ENCODE measurements at places on chromosomes 6 and 20.

GRCh38 chr20:24305371-24305770, 164.1 kb upstream of the SYNDIG1 start:
- DNase-seq: no peak

DNA sequence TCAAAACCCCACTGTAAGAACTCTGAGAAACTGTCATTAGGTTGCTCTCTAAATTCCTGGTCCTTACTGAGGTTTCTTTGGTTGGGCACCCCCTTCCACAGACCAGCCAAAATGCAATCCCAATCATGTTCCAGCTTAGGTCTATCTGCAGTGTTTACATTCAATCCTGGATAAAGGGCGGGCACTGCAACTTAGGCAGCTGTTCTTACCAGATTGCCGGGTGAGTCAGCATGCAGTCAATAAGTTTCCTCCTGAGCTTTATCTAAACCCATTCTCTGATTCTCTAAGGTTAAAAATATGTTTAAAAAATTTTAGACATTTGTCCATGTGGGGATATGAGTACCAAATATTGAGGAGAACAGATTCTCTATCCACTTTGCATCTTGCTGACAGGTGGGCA, 197.8 kb downstream of the HAO1 start:
- peak; percentile 64 for DNase-seq

- no peak for DNase-seq
Observed at GRCh38 chr6:53710788-53711187, 45.2 kb upstream of the KLHL31 start.

- DNase-seq: peak; percentile 78
Observed at GRCh38 chr20:49132995-49133478, 55.1 kb downstream of the STAU1 start.

- DNase-seq: no peak
Observed at GRCh38 chr6:119034827-119035458, 43.5 kb downstream of the FAM184A start.

DNA sequence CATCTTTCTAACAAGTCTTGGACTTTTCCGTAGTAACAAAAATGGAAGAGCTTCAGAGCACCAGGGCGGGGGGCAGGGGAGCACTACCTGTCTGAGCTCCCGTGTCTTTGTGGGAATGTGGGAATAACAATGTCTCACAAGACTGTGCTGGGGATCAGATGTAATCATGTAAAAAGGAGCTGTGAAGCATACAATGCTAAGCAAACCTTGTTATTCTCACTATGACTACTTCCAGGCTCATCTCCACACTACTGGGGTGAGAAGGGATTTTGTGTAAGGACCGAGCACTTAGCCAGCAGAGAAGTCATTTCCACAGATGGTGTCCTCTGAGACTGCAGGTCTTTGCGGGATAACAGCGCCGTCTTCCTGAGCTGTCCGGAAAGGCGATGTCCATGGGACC, 27.1 kb downstream of the PRR18 start:
- DNase-seq: no peak

DNA sequence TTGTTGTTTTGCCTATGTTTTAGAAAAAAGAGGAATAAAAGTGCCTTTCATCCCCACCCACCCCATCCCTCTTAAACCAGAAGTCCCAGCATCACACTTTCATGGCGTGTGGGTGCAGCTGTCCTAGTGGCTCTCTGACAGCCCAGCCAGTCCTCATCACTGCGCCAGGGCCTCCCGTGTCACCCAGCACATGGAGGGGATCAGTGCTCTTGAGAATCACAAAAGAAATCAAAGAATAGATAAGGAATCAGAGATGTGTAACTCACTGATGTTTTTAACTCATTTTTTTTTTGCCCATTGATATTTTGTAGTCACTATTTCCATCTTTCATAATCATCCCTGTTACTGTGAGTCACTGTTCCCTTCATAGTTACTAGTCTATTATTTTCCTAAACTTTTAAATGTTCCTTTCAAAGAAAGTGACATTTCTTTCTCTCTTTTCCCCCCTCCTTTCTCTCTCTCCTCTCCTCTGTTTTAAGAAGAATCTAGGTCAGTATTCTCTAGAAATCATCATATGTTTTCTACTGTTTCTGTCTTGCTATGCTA, 78.6 kb downstream of the AIG1 start:
- no peak for DNase-seq

GRCh38 chr6:137043710-137044365, 927 bp downstream of the IL20RA start:
- peak; percentile 46 for DNase-seq

DNA sequence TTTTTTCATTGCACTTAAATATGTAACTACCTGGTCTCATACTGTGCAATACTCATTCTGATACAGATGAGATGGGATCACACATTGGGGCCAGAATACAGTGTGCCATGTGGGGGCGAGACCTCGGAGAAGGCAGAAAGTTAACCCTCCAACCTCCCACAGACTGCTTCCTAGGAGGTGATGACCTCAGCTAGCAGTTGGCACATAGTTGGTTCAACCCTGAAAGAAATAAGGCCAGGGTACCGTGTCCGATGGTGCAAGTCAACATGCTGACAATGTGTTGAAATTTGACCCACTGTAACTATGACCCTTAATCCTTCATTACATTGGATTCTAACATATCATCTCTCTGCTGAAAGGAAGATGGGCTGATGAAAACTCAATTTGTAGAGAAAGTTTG, 61.9 kb downstream of the GJA10 start:
- no peak for DNase-seq

- DNase-seq: peak; percentile 70
Observed at GRCh38 chr20:49276161-49276960, 1.5 kb downstream of the ZNFX1 start.

DNA sequence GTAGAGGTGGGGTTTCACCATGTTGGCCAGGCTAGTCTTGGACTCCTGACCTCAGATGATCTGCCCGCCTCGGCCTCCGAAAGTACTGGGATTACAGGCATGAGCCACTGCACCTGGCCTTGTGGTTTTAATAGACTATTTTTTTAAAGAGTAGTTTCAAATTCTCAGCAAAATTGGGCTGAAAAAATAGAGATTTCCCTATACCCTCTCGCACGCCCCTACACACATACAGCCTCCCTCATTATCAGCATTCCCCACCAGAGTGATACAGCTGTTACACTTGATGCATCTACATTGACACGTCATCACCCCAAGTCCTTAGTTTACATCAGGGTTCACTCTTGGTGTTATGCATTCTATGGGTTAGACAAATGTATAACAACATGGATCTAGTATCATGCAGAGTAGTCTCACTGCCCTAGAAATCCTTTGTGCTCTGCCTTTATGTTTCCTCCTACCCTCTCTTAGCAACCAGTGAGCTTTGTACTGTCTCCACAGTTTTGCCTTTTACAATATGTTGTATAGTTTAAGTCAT, 103.6 kb downstream of the CDYL start:
- no peak for DNase-seq

DNA sequence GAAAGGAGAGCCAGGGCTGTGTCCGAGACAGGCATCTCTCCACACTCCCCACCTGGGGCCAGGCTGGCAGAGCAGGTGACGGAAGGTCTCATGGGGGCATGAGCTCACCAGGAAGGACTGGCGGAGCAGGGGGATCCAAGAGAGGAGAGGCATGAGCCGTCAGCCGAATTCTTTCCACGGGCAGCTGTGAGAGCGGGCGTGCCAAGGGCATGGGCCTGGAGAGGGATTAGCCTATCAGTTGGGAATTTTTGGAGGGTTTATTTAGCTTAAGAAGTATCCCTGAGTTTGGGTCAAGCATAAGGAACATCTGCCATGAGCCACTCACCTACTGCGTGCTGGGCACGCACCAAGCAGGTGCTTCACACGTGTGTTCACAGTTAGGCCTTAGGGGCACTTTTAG, 60.2 kb upstream of the ZNFX1 start:
- DNase-seq: no peak

DNA sequence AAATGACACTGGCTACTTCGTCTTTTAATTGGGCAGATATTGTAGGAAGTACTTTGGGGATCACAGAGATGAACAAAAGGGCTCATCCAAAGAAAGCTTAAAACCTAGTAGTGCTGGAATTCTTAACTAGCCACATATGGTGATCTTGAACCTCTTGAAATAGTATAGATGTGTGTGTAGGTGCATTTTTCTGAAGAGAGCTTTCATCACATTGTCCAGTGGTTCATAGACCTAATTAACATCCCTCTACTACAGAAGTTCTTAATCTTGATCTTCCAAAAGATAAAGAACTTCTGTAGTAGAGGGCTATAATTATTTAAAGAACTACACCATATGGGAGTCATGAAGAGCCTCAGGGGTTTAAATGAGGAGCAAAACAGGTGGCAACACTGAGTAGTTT, 2.3 kb upstream of the PRIM2 start:
- no peak for DNase-seq

DNA sequence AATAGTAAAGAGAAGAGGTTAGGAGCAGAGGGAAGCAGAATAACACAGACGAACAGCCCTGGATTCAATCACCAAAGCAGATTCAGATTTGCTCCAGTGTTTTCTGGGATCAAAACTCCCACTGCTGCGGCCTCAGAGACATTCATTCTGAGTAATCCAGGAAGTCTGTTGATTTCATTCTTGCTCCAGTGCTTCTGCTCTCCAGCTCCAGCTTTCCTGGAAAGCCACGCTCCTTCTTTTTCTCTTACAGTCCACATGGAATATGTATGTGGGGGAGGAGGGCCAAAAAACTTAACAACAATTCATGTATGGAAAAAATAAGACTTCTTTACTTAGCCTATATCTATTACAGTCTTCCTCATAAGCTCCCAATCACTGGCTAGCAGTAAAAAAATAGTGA, 26.4 kb upstream of the UST start:
- DNase-seq: peak; percentile 48

GRCh38 chr6:10411971-10412460, 2.9 kb downstream of the TFAP2A start:
- peak; percentile 46 for DNase-seq

DNA sequence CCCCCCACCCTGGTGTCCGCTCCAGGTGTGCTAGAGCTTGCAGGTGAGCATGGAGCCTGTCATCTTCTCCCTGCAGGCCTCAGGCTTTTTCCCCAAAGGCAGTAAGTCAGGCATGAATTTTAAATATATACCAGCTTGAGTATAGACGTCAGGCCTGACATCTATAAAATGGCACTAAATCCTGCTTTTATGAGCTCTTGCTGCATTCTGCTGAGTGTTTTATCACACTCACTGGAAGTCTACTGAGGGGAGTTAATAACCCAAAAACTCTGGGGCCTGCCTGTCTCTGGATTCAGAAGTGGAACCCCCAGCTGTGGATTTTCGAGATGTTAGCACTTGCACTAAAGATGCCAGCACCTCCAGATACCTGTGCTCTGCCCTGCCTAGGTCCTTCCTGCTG, 133.4 kb upstream of the TOP1 start:
- DNase-seq: no peak

GRCh38 chr6:34239893-34240292, 3.2 kb downstream of the HMGA1 start:
- no peak for DNase-seq

GRCh38 chr20:48521121-48521520, 306.7 kb downstream of the PREX1 start:
- no peak for DNase-seq

DNA sequence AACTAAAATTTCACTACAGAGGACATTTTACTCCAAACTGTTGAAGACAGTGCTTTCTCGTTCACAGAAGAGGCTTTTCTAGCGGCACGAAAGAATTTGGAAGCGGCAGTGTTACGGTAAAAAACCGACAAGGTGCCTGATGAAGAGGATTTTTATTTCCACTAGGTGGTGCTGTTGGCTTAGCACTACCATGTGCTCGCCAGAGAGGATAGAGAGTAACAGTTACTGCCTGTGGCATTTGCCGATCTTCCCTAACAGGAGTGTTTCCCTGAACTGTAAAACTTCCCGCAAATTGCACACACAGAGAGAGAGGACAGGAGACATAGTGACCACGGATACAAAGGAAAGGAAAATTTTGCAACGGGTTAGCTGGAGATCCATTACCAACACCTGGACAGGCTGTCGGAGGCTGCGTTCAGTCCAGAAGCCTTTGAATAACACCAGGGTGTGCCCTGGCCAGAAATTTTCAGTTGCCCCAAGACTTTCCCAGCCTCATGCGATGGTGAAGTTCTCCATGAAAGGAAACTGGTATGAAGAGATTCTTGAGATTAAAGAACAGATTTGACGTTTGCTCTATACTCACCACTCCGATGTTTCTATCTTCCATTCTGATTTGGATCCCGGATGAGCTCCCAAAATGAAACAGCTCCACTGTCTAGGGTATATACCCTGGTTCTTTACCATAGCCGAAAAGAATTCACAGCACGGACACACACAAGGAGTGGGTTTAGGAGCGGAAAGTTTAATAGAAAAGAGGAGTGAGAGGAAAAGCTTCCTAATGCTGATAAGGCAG, 48.1 kb downstream of the HLA-DPB1 start:
- peak; percentile 13 for DNase-seq

- DNase-seq: no peak
Observed at GRCh38 chr6:158255989-158256601, 56.2 kb upstream of the TULP4 start.

- DNase-seq: no peak
Observed at GRCh38 chr6:160388922-160389321, 40.7 kb downstream of the SLC22A3 start.

- DNase-seq: no peak
Observed at GRCh38 chr6:161455848-161456247, 182.0 kb upstream of the AGPAT4 start.

DNA sequence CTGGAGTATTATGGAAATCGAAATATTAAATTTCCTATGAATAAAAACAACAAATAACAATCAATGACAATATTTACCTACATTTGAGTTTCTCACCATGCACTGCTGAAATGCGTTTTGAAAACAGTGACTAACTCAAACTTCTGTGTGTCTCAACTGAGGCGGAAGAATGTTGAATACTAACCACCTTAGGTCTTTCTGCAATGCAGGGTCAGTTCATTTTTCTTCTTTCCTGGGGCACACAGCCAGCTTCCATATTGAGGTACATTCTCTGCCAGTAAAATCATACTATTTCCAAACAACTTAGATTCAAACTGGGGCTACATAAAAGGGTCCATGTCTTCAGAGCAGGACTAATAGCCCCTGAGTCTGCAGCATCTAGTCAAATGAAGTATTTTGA, 310.1 kb downstream of the UTRN start:
- peak; percentile 68 for DNase-seq

GRCh38 chr6:94600636-94601035, 976.7 kb upstream of the MANEA start:
- DNase-seq: no peak

DNA sequence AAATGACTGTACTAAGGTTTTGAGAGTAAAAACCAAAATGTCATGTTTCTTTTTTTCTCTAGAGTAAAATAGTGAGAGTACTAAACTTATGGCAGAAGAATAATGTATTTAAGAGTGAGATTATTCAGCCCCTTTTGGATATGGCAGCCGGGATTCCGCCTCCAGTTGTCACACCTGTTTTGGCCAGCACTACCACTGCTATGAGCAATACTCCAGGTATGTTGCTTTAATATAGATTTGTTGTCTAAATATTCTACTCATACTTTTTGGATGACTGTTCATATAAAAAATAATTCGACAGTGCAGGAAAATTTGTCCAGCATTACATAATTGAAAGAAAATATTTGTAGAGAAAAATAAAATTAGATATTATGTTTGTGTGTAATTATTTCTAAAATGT, 59.5 kb downstream of the SCAF8 start:
- DNase-seq: no peak

- no peak for DNase-seq
Observed at GRCh38 chr20:3819411-3820047, 818 bp upstream of the AP5S1 start.
